ENCODE measurements at places on chromosomes 2 and 18. TPM values are rescaled to one million over a fixed set of nuclear protein-coding genes. Genes with fewer than 3 reads are reported as not detected.

The DSG3 gene
- total RNA-seq: 0.09 TPM

The SUMO1 gene
- 113 TPM for total RNA-seq

The TPO gene
- total RNA-seq: not detected

The SF3B1 gene
- 404 TPM for total RNA-seq

The RALB gene
- 25.3 TPM for total RNA-seq

The PLEKHM3 gene
- total RNA-seq: 14.7 TPM

The BZW1 gene
- total RNA-seq: 209 TPM

The CDH7 gene
- 0.94 TPM for total RNA-seq

The GAREM2 gene
- 26.4 TPM for total RNA-seq

GRCh38 chr2:109053716-109054115 is 64.7 kb upstream of the EDAR start:
- DNase-seq: no peak
- no peaks in the 10 kb centered on the region for H3K36me3 ChIP-seq
- no peak overlapping the region for H3K27ac ChIP-seq

DNA sequence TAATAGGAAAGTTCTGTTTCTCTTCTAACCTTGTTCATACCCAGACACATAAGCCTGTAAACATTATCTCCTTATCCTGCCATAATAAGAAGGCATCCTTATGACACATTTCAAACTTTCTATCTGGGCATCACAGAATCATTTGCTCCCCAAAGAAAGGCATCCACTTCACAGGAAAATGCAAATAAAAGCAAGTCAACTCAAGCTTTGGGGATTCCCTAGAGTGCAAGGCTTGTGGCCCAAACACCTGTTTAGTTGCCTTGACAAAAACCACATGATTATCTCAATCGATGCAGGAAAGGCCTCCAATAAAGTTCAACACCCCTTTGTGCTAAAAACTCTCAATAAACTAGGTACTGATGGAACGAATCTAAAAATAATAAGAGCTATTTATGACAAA is 195.7 kb upstream of the GALNT5 start:
- no peak for DNase-seq
- H3K4me1 ChIP-seq: no peaks in the 10 kb centered on the region
- no peak overlapping the region for H3K4me3 ChIP-seq
- H3K27ac ChIP-seq: no peak overlapping the region
- no peaks in the 10 kb centered on the region for H3K36me3 ChIP-seq
- H3K27me3 ChIP-seq: peaks cover 8% of the 10 kb centered on the region

GRCh38 chr2:82837588-82838304 is 1621.3 kb downstream of the SUCLG1 start:
- H3K27ac ChIP-seq: no peak overlapping the region
- H3K4me3 ChIP-seq: no peak overlapping the region
- DNase-seq: no peak
- H3K27me3 ChIP-seq: no peaks in the 10 kb centered on the region
- no peaks in the 10 kb centered on the region for H3K36me3 ChIP-seq

GRCh38 chr2:191927991-191928390 is 81.1 kb upstream of the CAVIN2 start:
- no peak overlapping the region for H3K4me3 ChIP-seq
- no peak overlapping the region for H3K27ac ChIP-seq
- H3K4me1 ChIP-seq: peaks cover 8% of the 10 kb centered on the region
- DNase-seq: no peak
- H3K36me3 ChIP-seq: no peaks in the 10 kb centered on the region
- H3K27me3 ChIP-seq: no peaks in the 10 kb centered on the region

GRCh38 chr2:1743396-1744150 is 742 bp downstream of the PXDN start:
- peaks cover 11% of the 10 kb centered on the region for H3K27me3 ChIP-seq
- peak; percentile 66 for DNase-seq
- peak overlapping the region; percentile 61 for H3K27ac ChIP-seq
- H3K4me3 ChIP-seq: peak overlapping the region; percentile 99
- H3K4me1 ChIP-seq: peaks cover 34% of the 10 kb centered on the region
- H3K36me3 ChIP-seq: peaks cover 6% of the 10 kb centered on the region

GRCh38 chr2:191611614-191612013 is 66.3 kb upstream of the NABP1 start:
- no peaks in the 10 kb centered on the region for H3K27me3 ChIP-seq
- no peak overlapping the region for H3K4me3 ChIP-seq
- peaks cover 1% of the 10 kb centered on the region for H3K4me1 ChIP-seq
- no peaks in the 10 kb centered on the region for H3K36me3 ChIP-seq
- no peak for DNase-seq

GRCh38 chr18:23134780-23135549 is at the start of gene CABLES1:
TSS of gene CABLES1 (plus strand) at chr18:23135485. CDS start at chr18:23135763, 278 bp downstream.
- peaks cover 29% of the 10 kb centered on the region for H3K27me3 ChIP-seq
- no peaks in the 10 kb centered on the region for H3K36me3 ChIP-seq
- H3K4me1 ChIP-seq: peaks cover 48% of the 10 kb centered on the region
- peak within 1 kb of the TSS; percentile 78 for H3K4me3 ChIP-seq
- peak within 1 kb of the TSS; percentile 72 for H3K27ac ChIP-seq

- no peak overlapping the region for H3K4me3 ChIP-seq
- H3K27ac ChIP-seq: no peak overlapping the region
- DNase-seq: no peak
- H3K36me3 ChIP-seq: peaks cover 2% of the 10 kb centered on the region
- no peaks in the 10 kb centered on the region for H3K27me3 ChIP-seq
- H3K4me1 ChIP-seq: no peaks in the 10 kb centered on the region
Observed at GRCh38 chr2:134379293-134379692, 125.4 kb downstream of the MGAT5 start.

GRCh38 chr18:9067823-9068222 is 34.7 kb upstream of the NDUFV2 start:
- H3K27ac ChIP-seq: no peak overlapping the region
- H3K4me3 ChIP-seq: no peak overlapping the region
- no peaks in the 10 kb centered on the region for H3K27me3 ChIP-seq
- no peaks in the 10 kb centered on the region for H3K36me3 ChIP-seq

DNA sequence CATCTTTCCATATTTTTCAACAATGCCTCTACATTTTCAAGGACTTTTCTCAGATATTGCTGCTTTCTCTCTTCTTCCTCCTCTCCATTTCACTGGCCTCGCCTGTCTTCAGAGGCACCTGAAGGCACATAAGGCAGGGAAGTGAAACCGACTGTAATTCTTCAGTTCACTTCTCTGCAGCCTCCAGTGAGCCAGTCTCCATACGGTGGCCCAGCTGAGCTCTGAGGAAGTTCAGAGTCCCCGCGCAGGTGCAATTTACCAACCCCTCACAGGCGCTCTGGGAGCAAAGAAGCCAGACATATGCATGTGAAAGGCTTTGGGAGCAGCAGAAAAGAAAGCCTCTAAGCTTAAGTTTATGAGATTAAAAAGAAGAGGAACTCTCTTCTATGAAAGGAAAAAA is 12.4 kb downstream of the KLHL14 start:
- DNase-seq: no peak
- no peak overlapping the region for H3K4me3 ChIP-seq
- no peaks in the 10 kb centered on the region for H3K36me3 ChIP-seq
- H3K27ac ChIP-seq: no peak overlapping the region
- H3K27me3 ChIP-seq: peaks cover 63% of the 10 kb centered on the region
- H3K4me1 ChIP-seq: peaks cover 2% of the 10 kb centered on the region

DNA sequence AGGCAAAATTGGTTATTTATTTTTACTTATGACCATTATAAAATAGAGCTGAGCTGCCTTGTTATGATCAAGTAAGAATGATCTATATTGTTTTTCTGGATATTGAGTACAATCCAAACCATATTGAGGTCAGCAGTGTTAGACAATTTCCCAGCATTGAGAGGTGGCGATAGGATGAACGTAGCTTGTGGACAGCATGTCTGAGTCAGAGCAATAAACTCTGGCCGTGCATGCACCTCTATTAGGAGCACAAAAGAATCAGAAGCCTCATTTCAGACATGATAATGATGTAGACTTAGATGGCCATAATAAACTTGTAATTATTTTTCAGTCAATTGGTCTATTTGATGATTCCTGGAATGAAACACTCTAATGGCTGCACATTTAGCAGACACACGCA is 491.6 kb downstream of the RIT2 start:
- no peak overlapping the region for H3K4me3 ChIP-seq
- no peaks in the 10 kb centered on the region for H3K27me3 ChIP-seq
- no peak overlapping the region for H3K27ac ChIP-seq
- DNase-seq: no peak
- no peaks in the 10 kb centered on the region for H3K36me3 ChIP-seq

DNA sequence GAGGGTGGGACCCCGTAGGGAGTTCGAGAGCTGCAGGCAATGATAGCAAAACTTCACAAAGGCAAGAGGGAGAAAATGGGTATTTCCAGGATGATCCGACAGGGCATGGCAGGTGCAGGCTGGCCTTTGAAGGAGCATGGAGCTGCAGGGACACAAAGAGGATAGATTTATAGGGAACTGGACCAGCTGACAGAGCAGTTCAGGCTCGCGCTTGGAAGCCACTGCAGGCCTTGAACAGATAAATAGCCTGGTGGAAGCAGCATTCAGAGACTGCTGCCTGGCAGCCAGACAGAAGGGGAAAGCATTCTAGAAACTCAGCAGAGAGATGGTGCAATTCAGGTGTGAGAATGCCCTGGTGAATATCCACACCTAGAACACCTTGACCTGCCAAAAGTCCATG is 29.3 kb upstream of the CREG2 start:
- peaks cover 17% of the 10 kb centered on the region for H3K27me3 ChIP-seq
- H3K4me3 ChIP-seq: no peak overlapping the region
- no peak for DNase-seq
- H3K27ac ChIP-seq: no peak overlapping the region
- H3K36me3 ChIP-seq: no peaks in the 10 kb centered on the region

- H3K4me1 ChIP-seq: no peaks in the 10 kb centered on the region
- no peak for DNase-seq
- no peaks in the 10 kb centered on the region for H3K36me3 ChIP-seq
- no peak overlapping the region for H3K4me3 ChIP-seq
Observed at GRCh38 chr18:49742316-49743116, 70.8 kb downstream of the ACAA2 start.

- peaks cover 25% of the 10 kb centered on the region for H3K4me1 ChIP-seq
- H3K36me3 ChIP-seq: peaks cover 3% of the 10 kb centered on the region
- H3K27me3 ChIP-seq: no peaks in the 10 kb centered on the region
- DNase-seq: no peak
- H3K27ac ChIP-seq: no peak overlapping the region
- H3K4me3 ChIP-seq: no peak overlapping the region
Observed at GRCh38 chr2:47312491-47312850, 90.5 kb upstream of the MSH2 start.

DNA sequence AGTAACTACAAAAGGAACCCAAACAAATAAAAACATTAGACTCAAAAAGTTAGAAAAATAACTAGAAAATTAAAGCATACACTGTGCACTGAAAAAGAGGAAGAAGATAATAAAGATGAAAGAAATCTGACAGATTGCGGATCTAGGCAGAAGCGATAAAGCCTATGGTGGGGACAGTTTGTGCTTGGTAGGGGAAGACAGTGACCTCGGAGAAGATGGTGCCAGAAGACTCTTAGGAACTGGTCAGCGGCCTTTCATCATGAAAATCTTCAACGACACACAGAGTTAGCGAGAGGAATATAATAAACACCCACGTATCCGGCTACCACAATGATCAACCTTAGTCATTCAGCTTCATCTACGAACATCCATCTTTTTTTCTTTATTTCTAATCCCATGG is 180.5 kb downstream of the HDAC4 start:
- no peak overlapping the region for H3K4me3 ChIP-seq
- no peaks in the 10 kb centered on the region for H3K36me3 ChIP-seq
- H3K4me1 ChIP-seq: peaks cover 39% of the 10 kb centered on the region
- peak overlapping the region; percentile 33 for H3K27ac ChIP-seq
- H3K27me3 ChIP-seq: no peaks in the 10 kb centered on the region

- no peak overlapping the region for H3K4me3 ChIP-seq
- no peak for DNase-seq
- no peaks in the 10 kb centered on the region for H3K27me3 ChIP-seq
- H3K36me3 ChIP-seq: no peaks in the 10 kb centered on the region
- H3K27ac ChIP-seq: no peak overlapping the region
- peaks cover 3% of the 10 kb centered on the region for H3K4me1 ChIP-seq
Observed at GRCh38 chr2:162300266-162300665, 18.2 kb downstream of the IFIH1 start.

DNA sequence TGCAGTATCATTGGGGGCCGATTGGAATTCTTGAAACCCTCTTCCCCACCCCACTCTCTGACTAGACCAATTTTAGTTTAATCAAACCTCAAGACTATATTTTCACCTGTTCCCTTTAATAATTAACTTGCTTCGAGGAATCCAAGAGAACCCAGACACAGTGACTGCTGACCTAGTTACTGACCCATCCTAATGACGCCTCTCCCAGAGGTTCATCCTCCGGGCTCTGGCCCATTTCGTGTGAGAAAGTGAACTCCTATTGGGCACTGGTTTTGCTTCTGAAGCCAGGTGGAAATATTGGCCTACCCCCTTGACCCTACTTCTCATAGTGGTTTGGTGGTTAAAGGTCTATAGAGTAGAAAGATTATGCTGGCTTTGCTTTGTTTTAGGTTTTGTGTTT is 39.9 kb downstream of the RPL37A start:
- peaks cover 59% of the 10 kb centered on the region for H3K4me1 ChIP-seq
- H3K36me3 ChIP-seq: no peaks in the 10 kb centered on the region
- H3K27ac ChIP-seq: peak overlapping the region; percentile 86

DNA sequence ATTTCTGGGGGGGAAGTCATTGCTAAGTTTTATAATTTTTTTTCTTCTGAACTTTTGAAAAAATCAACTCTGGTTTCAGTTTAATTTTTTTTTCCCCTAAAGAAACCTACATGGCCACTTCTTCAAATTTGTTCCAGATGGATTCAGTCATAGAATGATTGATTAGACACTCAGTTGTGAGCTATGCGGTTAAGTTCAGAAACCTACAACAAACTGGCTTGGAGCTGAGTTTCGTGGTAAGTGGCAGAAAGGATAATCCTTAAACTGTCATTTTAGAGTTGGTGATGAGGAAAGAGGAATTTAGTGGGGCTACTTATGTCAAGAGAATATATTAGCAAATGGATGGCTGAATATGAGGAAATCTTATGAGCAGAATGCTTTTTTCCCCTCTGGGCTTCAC is 23.7 kb downstream of the EFEMP1 start:
- peaks cover 40% of the 10 kb centered on the region for H3K4me1 ChIP-seq
- no peak overlapping the region for H3K4me3 ChIP-seq
- no peaks in the 10 kb centered on the region for H3K27me3 ChIP-seq
- peaks cover 14% of the 10 kb centered on the region for H3K36me3 ChIP-seq

DNA sequence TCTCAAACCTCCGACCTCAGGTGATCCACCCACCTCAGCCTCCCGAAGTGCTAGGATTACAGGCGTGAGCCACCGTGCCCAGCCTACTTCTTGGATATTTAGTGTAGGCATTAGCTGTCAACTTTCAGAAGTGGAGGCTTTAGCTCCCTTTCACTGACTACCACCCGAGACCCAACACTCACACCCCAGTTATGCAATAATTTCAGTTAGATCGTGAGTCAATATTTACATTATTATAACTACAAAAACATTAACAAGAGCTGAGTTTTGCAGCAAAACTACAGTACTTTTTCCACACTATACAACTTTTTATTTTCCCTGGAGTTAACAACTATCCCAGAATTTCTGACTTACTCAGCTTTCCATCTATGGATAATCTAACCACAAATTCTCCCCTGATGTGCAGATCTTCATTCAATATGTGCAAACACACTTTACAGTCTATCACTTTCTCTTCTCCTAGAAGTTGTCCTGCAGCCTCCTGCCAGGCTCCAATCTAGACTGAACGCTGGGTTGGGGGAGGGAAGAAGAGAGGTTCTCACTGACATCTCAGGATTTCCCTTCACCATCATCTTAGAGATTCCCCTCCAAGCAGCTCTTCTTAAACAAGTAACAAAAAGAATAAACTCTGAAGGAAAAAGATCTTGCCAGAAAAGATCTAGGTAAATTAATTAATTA is 10.1 kb downstream of the TBC1D8 start:
- peaks cover 12% of the 10 kb centered on the region for H3K4me1 ChIP-seq
- H3K27ac ChIP-seq: no peak overlapping the region
- H3K4me3 ChIP-seq: no peak overlapping the region
- no peak for DNase-seq
- H3K36me3 ChIP-seq: no peaks in the 10 kb centered on the region

GRCh38 chr2:23497063-23497462 is 112.1 kb downstream of the KLHL29 start:
- H3K36me3 ChIP-seq: peaks cover 3% of the 10 kb centered on the region
- H3K27ac ChIP-seq: no peak overlapping the region
- H3K4me1 ChIP-seq: peaks cover 18% of the 10 kb centered on the region
- DNase-seq: no peak
